ENCODE measurements at places on chromosomes 4 and X.

DNA sequence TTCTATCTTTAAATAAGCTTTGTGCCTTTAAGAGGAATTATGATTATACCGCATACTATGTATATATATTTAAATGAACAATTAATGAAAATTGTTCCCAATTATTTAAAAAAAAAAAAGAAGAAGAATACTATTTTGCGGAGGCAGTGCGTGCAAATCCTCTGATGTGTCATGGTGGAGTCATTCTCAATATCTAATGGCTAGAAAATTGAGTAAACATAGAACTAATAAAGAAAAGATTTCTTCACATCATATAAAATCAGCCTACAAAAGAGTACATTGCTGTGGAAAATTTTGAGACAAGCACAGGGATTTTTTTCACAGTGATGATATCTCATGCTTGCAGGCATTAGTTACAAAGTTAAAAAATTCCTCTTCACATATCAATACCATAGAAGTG, 2.6 kb upstream of the EREG start:
- DNase-seq = no peak

DNA sequence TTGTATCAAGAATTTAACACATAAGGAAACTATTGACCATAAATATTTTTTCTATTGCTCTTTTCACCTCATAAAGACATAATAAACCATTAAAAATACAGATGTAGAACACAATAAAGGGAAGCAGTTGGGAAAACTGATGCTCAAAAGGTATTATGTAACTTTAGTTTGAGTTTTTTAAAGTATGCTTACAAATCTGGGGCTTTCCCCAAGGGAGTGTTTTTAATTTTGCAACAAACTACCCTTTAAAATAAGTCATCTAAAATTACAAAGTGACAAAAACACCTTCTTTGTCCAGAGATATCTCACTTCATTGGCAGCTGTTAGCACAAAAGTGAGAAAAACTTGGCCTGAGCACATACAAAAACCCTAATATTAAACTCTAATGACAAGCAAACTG, 55.0 kb downstream of the PRDM5 start:
- DNase-seq = no peak

- DNase-seq = no peak
These were observed 61.5 kb upstream of the RAPGEF2 start for GRCh38 chr4:159041054-159042034.

GRCh38 chrX:109733613-109734083, 591 bp upstream of the ACSL4 start:
- no peak for DNase-seq

DNA sequence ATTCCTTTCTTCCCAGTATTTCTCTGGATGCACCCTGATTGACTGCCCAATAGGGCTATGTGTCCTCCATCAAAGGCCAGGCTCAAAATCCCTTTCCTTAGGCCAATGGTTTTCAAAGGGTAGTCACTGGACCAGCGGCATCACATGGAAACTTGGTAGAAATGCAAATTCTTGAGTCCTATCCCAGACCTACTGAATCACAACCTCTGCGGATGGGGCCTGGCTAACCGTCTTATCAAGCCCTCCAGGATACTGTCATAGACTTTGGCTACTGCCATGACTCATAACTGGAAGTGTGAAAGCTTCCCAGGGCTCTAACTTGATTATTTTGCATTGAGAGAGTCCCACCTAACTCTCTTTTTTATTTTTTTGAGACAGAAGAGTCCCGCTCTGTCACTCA, 71.9 kb upstream of the TFDP3 start:
- no peak for DNase-seq

DNA sequence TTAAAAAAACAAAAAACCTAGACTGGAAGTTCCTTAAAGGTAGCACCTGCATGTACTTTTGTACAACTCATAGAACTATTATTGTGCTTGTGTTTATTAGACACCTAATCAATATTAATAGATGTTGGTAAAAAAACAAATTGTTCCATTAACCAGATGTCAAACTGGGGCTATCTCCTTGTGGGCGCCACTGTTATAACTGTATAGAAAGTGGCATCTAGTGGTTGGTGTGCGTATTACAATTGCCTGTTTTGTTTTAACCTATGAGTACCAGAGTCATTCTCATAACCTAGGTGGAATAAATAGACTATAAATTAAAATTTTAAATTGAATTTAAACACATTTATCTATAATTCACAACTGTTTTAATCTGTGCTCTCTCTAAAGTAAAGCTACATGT, 97.4 kb downstream of the COL4A5 start:
- peak; percentile 33 for DNase-seq

DNA sequence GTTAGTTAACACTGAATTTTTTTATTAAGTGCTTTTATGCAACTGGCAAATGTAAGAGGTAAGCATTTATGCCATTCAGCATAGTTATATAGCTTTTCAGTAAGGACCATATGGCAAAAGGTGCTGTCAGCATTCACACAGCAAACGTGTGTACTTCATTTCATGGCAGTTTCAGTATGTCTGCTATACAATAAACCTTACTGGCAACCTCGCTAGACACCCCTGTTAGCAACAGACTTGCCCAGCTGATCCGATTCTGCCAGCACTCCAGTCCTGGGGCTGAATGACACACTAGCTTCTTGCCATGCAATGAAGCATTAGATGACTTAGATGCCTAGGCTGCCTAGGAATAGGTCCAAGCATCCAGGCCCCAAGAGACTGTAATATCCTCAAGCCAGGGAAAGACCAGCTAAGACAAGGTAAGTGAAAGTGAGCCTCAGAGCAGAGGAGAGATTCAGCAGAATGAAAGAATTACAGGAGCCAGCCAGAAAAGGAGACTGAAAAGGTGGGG, 47.3 kb upstream of the DOCK11 start:
- DNase-seq = no peak

DNA sequence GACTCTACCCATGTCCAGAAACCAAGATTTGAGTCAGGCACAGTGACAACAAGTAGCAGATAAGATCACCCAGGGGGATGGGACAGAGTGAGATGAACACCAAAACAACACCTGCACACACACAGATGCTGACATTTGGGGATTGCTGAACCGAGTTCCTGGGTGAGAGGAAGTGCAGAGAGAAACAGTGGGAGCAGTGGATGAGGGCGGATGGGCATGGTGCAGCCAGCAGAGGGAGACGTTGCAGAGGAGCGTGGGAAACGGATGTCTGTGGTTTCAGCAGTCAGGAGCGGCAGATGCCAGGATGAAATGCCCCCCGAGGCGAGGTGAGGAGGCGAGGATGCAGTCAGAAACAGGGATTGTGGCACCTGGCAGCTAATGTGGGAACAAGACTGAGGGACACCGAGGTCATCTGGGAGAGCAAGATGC, 78.6 kb upstream of the STS start:
- DNase-seq = no peak

DNA sequence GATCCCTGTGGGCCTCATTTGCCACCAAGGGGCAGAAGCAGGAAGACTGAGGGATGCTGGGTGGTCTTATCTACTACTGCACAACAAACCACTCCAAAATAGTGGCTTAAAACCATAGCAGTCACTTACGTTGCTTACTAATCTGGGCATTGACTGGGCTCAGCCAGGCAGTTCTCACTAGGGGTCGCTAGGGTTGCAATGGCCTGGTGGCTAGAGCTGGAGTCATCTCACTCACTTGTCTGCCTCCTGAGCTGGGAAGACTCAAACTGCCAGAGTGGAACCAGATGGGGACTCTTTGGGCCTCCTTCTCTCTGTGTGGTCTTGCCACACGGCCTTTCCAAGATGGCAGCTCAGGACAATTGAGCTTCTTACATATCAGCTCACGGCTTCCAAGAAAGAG, 216.3 kb upstream of the BCOR start:
- DNase-seq = no peak

GRCh38 chrX:98646351-98646750, 1762.6 kb downstream of the RPA4 start:
- no peak for DNase-seq

- DNase-seq = no peak
These were observed 104.4 kb upstream of the DCAF8L1 start for GRCh38 chrX:28085653-28086052.

DNA sequence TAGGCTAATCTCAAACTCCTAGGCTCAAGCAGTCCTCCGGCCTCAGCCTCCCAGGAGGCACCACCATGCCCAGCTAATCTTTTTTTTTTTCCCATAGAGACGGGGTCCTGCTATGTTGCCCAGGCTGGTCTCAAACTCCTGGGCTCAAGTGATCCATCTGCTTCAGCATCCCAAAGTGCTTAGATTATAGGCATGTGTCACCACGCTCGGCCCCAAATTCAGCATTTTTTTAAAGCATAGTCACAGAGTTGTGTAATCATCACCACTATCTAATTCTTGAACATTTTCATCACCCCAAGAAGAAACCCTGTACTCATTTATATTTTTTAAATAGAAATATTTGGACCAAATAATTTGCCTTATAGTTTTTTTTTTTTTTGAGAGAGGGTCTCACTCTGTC, 10.3 kb downstream of the CENPI start:
- DNase-seq = no peak
